ENCODE measurements at places on chromosomes 4 and X.

- DNase-seq: no peak
These were observed 174.0 kb downstream of the GLUD2 start for GRCh38 chrX:121221322-121221977.

DNA sequence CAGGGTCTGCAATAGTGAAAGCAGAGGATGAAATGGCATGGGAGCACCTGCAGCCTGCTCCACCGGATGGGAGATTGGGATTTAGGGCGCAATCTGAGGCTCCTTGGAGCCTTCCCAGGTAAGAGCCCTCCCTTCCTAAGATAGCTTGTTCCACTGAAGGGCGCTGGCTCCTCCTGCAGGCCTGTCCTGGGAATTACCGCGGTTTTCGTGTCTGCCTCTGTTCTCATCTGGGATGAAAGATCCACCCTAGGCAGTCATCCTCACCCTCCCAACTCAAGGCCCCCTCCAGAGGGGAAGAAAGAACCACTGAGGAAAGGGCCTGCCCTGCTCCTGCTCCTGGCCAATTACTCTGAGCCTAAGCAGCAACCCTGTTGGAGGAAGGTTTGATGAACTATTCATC is 547.5 kb downstream of the SMARCA1 start:
- peak; percentile 6 for DNase-seq

DNA sequence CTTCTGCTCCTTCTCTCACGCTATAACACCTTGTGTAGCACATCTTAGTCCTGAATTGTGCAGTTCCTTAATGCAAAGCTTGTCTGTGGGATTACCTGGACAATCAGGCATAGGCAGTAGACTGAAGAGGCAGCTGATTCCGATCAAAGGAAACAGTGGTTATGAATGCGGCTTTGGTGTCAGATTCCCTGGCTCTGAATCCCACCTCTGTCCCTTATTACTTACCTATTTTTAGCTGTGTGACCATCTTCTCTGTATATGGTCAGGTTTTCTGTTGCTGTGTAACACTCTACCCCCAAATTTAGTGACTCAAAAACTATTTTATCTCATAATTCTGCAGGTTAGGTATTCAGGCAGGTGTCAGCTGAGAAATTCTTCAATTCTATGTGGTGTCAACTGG is 3.2 kb downstream of the ZBTB49 start:
- no peak for DNase-seq

- peak; percentile 76 for DNase-seq
These were observed 8.2 kb upstream of the IQCM start for GRCh38 chr4:149823769-149824221.

GRCh38 chr4:54439831-54440243 is 210.7 kb downstream of the PDGFRA start:
- DNase-seq: peak; percentile 65

DNA sequence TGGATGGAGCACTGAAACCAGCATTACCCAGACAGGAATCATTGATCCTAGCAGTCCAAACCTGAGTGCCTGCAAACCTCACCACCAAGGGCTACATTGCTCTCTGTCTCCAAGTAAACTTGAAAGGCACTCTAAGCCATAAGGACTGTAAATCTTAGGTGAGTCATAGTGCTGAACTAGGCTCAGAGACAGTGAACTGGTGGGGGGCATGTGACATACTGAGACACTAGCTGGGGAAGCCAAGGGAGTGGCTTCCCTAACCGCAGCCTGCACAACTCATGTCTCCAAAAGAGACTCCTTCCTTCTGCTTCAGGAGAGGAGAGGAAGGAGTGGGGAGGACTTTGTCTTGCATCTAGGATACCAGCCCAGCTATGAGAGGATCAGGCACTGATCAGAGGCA is 235.5 kb upstream of the ACTRT1 start:
- no peak for DNase-seq

GRCh38 chr4:98838977-98839618 is 89.8 kb downstream of the EIF4E start:
- peak; percentile 61 for DNase-seq

- peak; percentile 4 for DNase-seq
These were observed 150.3 kb upstream of the MAOA start for GRCh38 chrX:43505769-43506168.

DNA sequence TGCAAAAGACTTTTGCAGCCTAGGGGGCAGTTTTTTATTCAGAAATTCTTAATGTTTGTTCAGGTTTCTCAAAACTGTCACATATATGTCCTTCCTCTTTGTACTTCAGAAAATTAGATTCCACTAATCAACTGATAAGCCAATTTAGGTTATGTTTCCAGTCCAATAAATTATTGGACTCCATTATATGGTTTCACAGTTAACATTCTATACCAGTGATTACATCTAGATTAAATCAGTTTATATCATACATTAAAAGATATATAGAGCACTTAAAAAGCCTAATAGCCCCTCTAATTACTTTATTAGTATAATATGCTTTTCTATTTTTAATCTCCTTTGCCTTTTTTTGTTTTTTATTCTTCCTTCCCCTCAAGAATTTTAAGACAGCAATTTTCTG is 434.1 kb downstream of the INPP4B start:
- DNase-seq: no peak

- DNase-seq: no peak
These were observed 1418.4 kb downstream of the PCDH18 start for GRCh38 chr4:136113921-136114320.

GRCh38 chr4:127905029-127905428 is 24.3 kb downstream of the PLK4 start:
- no peak for DNase-seq

DNA sequence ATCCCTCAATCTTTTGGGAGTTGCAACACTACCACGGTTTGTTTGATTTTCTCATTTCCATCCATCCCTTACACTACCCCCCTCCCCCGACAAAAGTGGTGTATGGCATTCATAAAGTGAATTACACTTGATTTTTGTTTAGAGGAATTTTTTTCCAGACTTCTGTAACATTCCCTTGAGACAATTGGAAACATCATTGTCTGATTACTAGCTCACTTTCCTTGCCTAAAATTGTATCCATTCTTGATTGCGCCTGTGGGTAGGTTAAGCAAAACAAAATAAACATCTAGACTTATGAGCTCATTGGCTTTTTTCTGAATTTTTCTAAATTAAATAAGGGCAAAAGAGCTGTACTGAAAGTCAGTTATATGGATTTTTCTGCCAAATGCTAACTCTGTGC is 3.5 kb downstream of the GPC3 start:
- DNase-seq: no peak

DNA sequence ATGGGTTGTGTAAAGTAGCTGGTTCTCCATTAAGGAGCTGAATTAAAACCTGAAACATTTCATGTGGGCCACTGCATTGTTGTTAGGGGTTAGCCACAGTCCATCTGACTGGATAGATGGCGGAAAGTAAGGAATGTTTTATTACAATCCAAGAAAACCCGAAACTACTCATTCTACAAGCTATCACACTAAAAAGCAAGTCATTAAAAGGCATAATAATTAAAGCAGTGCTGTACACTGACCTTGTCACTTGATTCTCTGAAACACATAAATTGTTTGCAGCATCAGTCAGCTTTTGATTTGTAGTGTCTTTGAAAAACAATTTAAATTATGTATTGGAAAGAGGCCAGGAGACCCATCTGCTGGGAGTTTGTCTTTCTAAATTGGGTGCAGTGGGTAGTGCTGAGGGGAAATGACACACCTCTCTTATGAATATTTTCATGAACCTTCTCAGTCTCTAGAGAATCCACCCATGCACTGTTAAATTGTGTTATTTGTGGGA is 75.7 kb upstream of the ANK2 start:
- no peak for DNase-seq

DNA sequence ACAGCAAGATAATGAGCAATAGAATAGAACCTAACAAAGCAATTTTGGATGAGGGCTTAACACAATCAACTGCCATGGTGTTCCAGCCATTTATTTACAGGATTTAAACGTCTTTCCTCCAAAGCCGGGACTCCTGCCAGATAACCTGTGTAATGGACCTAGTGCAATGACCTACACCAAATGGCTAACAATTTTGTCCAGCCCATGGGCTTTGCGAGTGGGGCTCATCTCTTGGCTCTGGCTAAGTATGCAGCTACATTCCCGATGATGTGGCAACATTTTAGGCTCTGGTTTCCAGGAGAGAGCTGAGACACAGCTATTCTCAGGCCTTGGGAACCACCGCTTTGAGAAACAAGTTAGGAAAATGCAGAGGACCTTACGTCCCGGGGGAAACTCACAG is 822.3 kb upstream of the FTHL17 start:
- no peak for DNase-seq

- DNase-seq: no peak
These were observed 586.1 kb downstream of the ADGRL3 start for GRCh38 chr4:61786211-61786610.

GRCh38 chr4:80097400-80098177 is 24.6 kb upstream of the ANTXR2 start:
- DNase-seq: peak; percentile 68

DNA sequence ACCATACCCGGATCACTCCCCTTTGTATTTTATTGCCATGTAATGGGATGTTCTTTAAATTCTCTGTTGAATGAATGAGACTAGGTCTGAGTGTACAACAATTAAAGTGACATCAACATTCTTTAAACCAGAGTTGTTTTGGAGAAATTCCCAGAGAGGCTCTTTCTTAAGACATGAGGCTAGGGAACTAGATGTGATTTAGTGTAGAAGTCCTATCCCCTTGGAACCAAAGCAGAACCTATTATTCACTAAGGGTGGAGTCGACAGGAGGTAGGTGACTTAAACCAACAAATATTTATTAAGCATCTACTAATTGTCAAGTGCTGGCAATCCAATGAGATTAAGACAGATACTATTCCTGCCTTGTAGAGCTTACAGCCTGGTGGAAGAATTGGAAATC is 1.7 kb downstream of the EIF1AX start:
- DNase-seq: peak; percentile 31

DNA sequence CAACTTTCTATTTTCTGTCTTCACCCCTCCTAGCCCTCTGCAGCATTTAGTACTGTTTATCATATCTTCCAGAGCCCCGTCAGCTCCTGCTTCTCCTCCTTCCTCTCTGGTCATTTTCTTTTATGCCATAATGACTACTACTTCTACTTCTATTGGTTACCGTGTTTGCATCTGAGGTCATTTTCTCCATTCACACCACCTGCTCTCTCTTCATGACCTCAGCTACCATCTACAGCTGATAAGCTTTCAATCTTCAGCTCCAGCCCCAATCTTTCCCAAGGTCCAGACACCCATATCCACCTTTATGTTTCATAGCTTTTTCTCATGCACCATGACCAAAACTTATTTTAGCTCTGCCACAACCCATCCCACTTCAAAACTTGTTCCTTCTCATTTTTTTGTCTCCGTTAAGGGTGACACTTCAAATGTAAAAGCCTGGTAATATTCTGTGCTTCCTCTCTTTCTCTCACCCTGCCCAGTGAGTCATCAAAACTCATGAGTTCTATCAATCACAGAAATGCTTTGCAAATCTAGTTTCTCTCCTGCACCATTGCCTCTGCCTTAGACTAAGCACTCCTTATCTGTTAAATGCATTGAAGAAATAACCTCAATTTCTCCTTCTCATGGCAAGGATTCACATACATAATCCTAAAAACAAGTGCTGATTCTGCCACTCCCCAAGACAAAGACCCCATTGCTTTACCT is 71.3 kb upstream of the IQCM start:
- DNase-seq: peak; percentile 17

DNA sequence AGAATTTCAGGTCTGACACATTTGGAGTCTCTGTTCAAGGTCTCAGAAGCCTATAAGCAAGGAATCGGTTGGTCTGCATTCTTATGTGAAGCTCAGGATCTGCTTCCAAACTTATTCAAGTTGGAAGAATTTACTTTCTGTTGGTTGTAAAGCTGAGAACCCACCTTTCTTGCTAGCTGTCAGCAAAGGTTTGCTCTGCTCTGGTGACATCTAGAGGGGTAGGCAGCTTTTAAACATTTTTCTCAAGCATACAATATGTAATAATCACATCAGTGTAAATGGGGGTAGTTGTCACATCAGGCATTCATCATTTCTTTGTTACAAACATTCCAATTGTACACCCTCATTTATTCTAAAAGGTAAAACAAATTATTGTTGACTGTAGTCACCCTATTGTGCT is 935.2 kb downstream of the TRAM1L1 start:
- DNase-seq: no peak

- no peak for DNase-seq
These were observed 394.7 kb downstream of the PDGFC start for GRCh38 chr4:156576946-156577345.

DNA sequence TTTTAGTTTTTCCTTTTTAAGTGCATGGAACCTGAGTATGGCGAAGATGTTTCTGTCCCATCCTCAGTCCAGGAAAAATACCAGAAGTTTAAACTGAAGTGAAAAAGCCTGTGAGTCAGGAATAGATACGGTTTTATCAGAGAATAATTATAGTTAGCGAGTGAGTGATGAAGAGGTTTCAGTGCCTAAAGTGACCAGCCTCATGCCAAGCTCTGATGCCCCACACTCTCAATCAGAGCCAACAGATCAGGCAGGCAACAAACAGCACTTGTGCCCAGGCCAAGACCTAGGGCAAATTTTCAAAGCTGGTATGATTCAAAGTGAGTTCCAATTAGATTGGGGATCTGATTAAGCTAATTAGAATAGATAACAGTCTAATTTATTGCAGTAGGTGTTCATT is 212.8 kb upstream of the NRK start:
- DNase-seq: no peak

- DNase-seq: no peak
These were observed 11.2 kb upstream of the MED14 start for GRCh38 chrX:40746521-40746920.

- DNase-seq: peak; percentile 38
These were observed 814 bp downstream of the SPON2 start for GRCh38 chr4:1171311-1172227.

Measured in iris pigment epithelial cell (primary cell).